ENCODE measurements at places on chromosomes 5 and 9. TPM values are rescaled to one million over a fixed set of nuclear protein-coding genes. Genes with fewer than 3 reads are reported as not detected.

DNA sequence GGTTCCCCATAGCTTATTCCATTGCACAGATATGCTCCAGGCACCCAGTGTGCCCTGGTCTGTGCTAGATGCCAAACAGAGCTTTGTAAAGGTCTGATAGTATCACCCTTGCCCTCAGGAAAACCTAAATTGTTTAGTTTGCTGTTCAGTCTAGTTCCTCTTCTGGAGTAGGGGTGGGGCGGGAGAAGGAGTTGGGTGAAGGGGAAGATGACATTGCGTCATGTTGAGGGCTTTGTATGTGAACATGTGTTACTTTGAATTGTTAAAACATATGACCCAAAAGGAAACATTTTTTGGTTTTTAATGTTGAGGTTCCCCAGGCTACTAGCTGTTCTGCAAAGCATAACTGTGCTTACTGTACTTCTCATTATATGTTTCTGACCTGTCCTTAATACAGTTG lies 40.6 kb downstream of the HACD4 start:
- H3K27me3 ChIP-seq = no peaks in the 10 kb centered on the region
- H3K27ac ChIP-seq = no peak overlapping the region
- no peaks in the 10 kb centered on the region for H3K36me3 ChIP-seq
- DNase-seq = no peak
- H3K4me3 ChIP-seq = no peak overlapping the region

Gene TRIM7
- total RNA-seq = 3.5 TPM

GRCh38 chr9:91720751-91721705 lies 229.0 kb downstream of the ROR2 start:
- peaks cover 2% of the 10 kb centered on the region for H3K4me1 ChIP-seq
- DNase-seq = no peak
- H3K27ac ChIP-seq = no peak overlapping the region
- H3K27me3 ChIP-seq = peaks cover 52% of the 10 kb centered on the region
- H3K36me3 ChIP-seq = no peaks in the 10 kb centered on the region

Gene AQP3
- total RNA-seq = 225 TPM

- H3K36me3 ChIP-seq = no peaks in the 10 kb centered on the region
- peaks cover 15% of the 10 kb centered on the region for H3K27me3 ChIP-seq
- peaks cover 2% of the 10 kb centered on the region for H3K4me1 ChIP-seq
- no peak overlapping the region for H3K27ac ChIP-seq
- DNase-seq = no peak
Measured at GRCh38 chr5:57896576-57896975, 414.0 kb upstream of the ACTBL2 start.

DNA sequence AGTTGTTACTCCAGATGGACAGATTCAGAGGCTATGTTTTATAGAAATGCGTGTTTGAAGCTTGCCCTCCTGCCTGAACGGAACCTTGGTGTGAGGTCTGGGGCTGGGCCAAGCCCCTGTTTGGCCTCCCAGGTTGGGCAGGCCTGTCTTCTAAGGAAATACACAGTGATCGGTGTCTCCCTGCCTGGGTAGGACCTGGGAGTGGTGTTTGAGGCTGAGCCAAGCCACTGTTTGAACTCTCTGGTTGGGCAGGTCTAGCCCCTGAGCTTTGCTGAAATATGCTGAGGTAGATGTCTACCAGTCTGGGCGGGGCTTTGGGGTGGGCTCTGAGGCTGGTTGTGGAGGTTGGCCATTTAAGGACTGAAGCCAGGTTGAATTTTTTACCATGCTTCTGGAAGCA lies 90.5 kb downstream of the DMXL1 start:
- H3K4me1 ChIP-seq = no peaks in the 10 kb centered on the region
- DNase-seq = no peak
- no peak overlapping the region for H3K4me3 ChIP-seq

Gene SNX18
- 11.2 TPM for total RNA-seq

DNA sequence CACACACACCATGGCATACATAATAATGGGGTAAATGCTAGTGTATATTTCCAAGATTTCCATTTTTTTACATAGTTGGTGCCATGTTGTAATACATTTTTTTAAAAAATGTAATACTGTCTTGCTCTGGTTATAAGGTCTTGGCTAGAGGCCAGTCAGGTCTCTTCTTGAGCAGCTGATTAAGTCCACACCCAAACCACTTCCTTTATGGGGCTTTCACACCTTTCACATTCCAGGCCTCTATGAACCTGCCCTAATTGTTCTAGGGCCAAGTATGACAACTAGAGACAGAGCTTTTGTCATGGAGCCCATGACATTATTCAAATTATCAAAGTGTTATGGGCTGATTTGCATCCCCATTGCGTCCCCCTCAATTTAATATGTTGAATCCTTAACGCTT lies 495.6 kb upstream of the CTNND2 start:
- H3K27ac ChIP-seq = no peak overlapping the region
- no peak overlapping the region for H3K4me3 ChIP-seq
- H3K36me3 ChIP-seq = no peaks in the 10 kb centered on the region
- no peaks in the 10 kb centered on the region for H3K27me3 ChIP-seq
- no peak for DNase-seq

All from T-helper 17 cell (primary cell).